ENCODE measurements at places on chromosomes 1 and 21.

DNA sequence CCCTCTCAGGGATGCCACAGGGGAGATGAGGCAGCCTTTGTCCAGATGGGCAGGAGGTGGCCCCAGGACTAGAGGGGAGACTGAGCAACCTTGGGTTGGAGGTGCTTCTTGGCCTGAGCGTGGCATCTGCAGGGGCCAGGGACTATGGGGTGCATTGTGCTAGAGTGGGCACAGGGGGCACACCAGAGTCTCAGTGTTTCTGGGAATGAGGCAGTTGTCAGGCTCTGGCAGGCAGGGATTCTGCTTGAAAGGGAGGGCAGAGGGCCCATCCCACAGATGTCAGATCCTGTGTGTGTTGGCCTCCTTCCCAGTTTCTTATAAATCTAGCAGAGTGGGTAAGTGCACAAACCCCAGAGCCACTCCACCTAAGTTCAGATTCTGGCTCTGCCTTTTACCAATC is 13.7 kb downstream of the LGR6 start:
- peak; percentile 34 for DNase-seq

GRCh38 chr1:73604739-73605138 is 593.2 kb downstream of the LRRIQ3 start:
- no peak for DNase-seq

DNA sequence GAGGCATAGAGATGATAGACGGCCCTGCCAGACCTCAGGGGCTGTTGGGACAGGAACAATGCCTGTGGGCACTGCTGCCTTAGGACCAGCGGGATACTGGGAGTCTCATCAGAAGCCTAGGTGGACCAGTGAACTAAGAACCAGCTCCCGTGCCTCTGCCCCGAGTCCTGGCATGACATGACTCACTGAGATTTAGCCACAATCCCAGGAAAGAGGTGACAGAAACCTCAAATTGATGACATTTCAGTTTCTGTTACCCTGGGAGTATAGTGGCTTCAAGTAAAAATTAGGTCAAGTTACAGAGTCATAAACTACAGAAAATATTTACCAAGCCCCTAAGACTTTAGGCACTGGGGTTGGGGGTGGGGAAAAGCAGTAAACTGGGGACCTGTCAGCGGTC is 74.6 kb upstream of the GADD45A start:
- no peak for DNase-seq

GRCh38 chr1:9780554-9781110 is 43.1 kb downstream of the CLSTN1 start:
- DNase-seq = no peak

GRCh38 chr1:165369255-165369848 is 12.8 kb upstream of the LMX1A start:
- DNase-seq = no peak

DNA sequence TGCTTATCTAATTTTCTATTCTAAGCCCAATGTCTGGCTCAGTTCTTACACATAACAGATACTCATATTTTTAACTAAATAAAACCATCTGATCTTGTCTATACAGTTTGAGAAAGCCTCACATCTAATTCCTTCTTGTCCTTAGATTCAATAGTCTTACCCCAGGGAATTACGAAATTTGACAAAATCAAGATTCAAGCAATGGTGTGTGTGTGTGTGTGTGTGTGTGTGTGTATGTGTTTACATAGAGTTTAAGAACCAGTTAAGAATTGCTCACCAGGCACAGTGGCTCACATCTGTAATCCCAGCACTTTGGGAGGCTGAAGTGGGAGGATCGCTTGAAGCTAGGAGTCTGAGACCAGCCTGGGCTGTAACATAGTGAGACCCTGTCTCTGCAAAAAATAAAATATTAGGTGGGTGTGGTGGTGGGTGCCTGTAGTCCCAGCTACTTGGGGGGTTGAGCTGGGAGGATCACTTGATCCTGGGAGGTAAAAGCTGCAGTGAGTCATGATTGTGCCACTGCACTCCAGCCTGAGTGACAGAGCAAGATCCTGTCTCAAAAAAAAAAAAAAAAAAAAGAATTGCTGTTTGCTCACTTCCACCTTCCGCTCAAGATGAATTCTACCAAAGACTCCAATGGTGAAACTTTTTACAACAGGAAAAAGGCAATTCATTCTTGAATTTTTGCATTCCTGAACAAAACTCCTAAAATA is 6.2 kb downstream of the WDR64 start:
- DNase-seq = no peak

DNA sequence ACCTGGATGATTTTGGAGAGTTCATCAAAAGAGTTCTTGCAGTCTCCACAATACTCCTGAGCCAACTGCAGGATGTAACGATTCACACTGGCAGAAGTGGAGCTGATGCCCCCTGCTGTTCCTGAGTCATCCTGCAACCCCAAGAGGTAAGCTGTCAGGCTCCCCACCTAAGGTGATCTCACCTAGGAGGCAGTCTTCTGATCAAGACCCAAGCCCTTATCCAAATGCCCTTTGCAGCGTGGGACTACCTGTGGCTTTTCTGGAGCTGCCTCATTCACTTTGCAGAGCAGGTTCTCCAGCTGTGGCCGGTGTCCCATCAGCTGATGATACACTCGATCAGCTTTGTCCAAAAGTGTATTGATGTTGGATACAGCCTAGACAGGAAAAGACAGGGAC is 96.4 kb downstream of the UBR4 start:
- peak; percentile 38 for DNase-seq

GRCh38 chr21:32364796-32365195 is 28.0 kb downstream of the URB1 start:
- no peak for DNase-seq

DNA sequence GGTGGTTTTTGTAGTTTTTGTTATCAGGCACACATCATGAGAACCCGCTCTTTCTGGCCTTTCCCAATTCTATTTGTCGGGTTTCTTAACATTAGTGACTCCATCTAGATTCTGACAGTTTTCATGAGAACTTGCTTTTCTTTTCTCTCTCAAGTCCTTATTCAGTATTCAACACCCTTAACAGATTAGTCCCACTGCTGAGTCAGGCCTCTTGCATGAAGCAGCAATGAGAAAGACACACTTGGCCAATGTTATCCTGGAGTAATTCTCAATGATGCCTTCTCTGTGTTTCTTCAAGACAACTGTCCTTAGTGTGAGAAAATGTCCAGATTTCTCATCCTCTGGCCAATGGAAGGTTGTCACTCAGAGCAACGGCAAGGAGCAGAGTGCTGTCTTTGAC is 11.3 kb downstream of the FMO2 start:
- DNase-seq = no peak

GRCh38 chr1:10440794-10441193 is 9.0 kb upstream of the CORT start:
- no peak for DNase-seq

DNA sequence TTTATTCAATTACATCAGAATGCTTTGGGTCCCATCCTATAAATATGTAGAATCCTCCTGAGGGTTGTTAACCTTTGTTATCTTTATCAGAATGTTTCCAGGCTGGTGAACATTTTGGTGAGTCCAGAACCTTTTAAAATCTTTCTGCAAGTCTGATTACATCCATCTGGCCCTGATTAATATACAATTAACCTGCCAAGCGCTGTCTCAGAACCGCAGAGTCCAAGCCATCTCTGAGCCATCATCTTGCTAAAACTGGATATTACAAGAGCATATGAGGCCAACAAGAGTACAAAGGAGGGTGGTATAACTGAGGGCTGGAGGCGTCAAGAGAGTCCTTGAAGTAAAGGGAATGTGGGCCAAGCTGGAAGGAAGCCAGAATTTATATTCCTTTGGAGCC is 88.6 kb upstream of the ZC3H11B start:
- DNase-seq = no peak
